ENCODE measurements at places on chromosomes 7 and 10.
A peak's percentile ranks its signal among the peaks of the same experiment; 100 is the strongest.

DNA sequence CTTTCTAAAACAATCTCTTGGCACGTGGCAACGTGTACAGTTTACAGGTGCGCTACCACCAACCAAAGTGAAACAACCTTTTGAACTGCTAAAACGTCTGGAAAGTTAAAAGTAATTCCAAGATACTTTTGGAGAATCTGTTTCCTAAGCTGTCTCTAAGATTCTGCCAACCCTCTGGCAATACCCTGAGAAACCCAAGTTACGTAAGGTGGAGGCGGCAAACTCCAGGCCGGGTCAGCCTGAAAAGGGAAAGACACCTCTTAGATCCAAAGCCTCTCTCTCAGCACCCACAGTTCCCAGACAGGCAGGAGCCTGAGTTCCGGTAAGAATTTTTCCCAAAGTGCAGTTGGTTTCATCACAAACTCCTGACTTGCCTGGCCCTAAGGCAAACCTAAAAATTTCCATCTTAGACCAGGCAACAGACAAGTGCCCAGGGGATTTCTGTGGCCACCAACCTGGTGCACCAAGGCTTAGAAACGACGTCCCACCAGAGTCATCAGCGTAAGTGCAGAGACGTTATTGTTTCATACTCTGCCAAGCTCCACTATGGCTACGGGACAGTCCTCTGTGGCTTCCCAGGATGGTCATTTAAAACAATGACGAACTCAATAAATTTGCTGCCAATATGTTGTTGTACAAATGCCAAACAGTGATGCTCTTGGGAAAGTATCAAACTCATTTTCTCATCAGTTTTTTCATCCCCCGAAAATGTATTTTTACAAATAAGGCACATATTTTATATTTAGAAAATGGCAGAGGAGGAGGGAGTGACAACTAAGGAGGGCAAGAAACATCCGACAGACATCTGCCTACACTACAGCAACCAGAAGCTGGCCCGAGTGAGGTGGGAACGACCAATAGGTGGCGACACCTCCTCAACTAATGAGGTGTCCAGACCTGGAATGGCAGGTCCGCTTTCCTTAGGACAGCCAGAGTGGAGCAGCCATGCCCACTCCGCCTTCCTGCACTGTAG lies 205.8 kb upstream of the FRMD4A start:
- DNase-seq: peak; percentile 40

DNA sequence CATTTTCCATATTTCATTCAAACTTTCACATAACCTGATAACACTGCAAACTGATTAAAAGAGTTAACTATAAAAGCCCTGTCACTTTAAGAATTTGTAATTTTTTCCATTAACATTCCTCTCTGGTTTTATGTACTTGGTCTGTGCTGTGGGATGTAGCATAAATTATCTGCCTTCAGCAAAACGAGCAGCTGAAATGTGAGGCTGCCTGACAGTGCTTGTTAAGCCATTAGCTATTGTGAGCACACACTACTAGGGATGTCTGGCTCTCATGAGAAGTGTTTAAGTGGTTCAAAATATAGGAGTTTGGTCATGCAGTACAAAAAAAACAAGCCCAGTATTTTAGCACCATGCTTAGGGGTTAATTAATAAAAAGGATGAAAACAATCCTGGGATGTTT lies 63.0 kb downstream of the HOXA1 start:
- no peak for DNase-seq

DNA sequence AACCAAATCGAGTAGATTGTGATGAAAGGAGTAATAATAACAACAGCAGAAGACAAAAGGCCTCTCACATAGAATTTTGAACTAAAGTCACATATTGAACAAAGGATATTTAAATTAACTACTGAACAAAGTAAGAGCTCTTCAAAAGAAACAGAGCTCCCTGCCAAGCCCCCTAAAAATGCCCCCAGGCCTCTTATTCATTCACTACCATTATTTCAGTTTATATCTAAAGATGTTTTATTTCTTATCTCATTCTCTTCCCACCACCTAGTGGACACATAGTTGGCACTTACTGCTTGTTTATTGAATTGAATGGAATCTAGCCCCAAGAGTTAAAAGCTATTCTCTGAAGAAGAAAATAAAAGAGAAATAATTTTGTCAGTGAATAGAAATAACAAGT lies 37.4 kb downstream of the VCL start:
- DNase-seq: no peak

- no peak for DNase-seq
Observed at GRCh38 chr7:41972776-41973175, 264.2 kb downstream of the GLI3 start.

- DNase-seq: no peak
Observed at GRCh38 chr10:69800109-69800508, 1.6 kb upstream of the COL13A1 start.

DNA sequence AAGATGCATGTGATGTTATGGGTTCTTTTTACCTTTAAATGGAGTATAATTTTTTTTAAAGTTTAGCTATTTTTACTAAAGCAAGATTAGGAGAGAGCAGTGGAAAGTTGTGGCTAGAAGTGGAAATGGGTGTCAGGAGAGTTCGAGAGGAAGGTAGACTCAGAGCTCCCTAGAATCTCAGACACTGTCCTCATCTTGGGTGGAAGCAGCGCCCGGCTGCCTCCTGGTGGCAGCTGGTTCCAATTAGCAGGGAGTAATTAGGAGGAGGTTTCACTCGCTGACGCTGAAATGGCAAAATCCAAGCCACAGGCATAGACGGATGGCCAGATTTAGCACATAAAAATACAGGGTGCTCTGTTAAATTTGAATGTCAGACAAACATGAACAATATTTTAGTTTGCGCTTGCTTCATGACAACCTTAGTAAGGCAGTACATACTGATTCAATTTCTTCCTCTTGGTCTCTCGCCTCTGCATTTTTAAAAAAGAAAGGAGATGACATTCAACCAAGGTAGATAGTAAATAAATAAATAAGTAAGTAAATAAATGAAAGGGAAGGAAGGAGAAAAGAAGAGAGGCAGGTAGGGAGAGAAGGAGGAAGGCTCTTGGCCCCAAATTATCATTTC lies 58.5 kb downstream of the LGI1 start:
- peak; percentile 24 for DNase-seq

- no peak for DNase-seq
Observed at GRCh38 chr10:119090026-119090795, 9.6 kb upstream of the EIF3A start.

DNA sequence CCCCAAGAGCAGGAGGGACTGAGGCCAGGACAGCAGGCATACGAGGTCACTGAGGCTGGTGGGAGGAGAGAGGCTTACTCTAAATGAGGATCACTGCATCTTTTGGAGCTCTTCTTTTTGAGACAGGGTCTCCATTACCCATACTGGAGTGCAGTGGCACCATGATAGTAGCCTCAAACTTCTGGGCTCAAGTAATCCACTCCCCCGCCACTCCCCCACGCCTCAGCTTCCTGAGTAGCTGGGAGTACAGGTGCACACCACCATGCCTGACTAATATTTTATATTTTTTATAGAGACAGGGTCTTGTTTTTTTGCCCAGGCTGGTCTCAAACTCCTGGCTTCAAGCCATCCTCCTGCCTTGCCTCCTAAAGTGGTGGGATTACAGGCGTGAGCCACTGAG lies 25.8 kb downstream of the OGDH start:
- no peak for DNase-seq

DNA sequence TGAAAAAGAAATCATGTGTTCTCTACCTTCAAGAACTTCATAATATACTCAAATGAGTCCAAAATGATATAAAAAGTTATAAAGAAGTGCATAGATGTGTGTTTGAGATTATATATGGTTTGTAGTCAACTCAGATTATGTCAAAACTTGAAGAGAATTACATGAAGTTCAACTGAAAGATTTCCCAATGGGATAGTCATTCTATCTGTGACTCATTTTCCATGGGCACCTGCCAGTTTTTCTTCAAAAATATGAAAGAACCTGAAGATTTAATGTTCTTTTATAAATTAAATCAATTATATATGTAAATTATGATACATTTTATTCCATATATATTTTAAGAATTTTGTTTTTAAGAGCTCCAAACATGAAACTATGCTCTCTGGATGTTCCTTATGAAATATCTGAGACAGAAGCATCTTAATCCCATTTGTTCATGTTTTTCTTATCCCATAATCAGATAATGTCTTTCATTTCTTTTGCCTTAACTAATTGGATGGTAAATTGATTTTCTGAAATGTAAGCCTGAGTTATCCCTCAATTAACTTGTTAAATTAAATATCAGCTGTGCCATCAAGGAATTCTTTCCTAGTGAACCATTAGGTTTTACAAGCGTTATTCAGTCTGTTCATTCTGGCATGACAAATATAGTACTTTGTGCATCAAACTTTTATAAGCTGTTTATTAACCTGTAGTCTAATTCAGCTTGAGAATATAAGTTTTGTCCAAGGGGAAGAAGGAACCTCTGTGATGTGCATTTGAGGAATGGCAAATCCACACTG lies 387.1 kb downstream of the IPMK start:
- DNase-seq: no peak
